ENCODE measurements at places on chromosomes 2 and 18.
A peak's percentile ranks its signal among the peaks of the same experiment; 100 is the strongest.

GRCh38 chr2:8694737-8695136, 12.9 kb downstream of the ID2 start:
- DNase-seq = no peak

DNA sequence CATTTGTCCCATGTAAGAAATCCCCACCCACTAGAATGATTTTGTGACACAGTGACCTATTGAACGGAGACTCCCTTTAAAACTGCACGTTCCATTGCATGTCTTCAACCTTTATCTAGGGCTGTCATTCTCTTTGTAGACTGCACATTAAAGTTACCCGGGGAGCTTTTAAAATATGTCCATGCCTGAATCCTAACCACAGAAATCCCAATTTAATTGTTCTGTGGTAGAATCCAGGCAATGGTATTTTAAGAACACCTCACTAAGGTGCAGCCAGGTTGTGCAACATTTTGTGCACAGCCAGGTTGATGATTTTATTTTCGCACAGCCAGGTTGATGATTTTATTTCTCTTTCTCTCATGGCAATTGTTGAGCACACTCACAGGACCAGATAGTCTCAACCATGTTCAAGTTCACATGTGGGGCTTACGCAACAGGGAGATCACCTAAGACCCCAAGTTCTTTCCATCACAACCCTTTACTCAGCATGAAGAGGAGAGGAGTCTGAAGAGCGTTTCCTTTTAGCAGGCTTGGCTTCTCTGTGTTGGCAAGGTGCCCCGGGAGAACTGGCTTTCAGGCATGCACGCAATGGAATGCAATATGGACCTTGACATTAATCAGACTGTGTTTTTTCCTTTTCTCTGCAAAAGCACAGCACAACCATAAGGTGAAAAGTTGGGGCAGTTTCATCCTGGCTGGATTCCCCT, 467.3 kb upstream of the ETAA1 start:
- peak; percentile 64 for DNase-seq

DNA sequence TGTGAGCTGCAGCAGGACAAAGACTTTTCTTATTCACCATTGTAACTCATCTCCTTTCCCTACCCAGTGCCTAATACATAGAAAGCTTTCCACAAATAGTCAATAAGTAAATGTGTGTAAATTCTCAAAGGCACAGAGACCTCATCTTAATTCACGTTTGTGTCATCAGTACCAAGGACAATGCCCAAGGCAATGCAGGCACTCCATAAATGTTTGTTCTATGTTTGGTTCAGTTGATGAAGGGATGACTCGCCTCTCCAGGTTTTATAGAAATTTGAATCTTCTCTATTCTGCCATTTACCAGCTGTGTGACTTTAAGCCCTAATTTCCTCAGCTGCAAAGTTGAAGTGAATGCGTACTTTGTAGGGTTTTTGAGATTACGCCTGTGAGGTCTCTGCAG, 2.1 kb upstream of the MOGAT1 start:
- DNase-seq = no peak

DNA sequence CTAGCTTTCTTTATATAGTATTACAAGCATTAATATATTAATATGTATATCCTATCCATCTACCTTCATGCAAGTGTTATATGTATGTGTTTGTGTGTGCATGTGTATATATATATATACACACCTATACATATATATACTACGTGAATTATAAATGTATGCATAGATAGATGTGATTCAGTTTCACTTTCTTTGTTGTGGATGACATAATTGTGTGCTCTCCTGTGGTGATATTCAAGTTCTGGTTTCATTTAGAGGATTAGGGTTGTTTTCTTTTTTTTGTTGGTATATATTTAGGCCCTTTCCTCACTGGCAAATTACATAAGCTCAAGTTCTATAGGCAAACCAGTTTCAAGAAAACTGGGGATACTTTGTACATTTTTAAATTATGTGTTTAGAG, 225.7 kb upstream of the FANCL start:
- DNase-seq = no peak

GRCh38 chr2:62576276-62576939, 70.4 kb upstream of the TMEM17 start:
- no peak for DNase-seq

- DNase-seq = no peak
Measured at GRCh38 chr2:180334514-180334913, 327.4 kb upstream of the CWC22 start.

GRCh38 chr2:182680837-182681236, 35.2 kb upstream of the DNAJC10 start:
- DNase-seq = no peak

- DNase-seq = no peak
Measured at GRCh38 chr2:40534528-40534927, 82.6 kb upstream of the SLC8A1 start.

DNA sequence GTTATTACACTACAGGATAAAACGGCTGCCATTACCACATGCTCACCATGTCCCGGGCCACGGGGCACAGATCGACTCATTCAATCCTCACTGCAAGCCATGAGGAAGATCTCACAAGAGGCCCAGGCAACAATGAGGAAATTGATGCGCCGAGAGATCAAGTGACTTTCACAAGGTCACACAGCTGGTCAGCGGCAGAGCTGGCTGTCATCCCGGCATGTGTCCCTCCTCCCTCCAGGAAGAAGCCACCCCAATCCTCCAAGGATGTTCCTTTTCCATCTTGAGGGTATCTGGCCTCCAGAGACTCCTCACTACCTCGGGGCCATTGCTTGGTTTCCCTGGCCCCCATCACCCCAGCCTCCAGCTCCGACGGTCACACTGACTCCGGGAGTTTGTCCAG, 65.3 kb upstream of the GLI2 start:
- DNase-seq = no peak

- no peak for DNase-seq
Measured at GRCh38 chr2:197210430-197210829, 100.2 kb downstream of the ANKRD44 start.

DNA sequence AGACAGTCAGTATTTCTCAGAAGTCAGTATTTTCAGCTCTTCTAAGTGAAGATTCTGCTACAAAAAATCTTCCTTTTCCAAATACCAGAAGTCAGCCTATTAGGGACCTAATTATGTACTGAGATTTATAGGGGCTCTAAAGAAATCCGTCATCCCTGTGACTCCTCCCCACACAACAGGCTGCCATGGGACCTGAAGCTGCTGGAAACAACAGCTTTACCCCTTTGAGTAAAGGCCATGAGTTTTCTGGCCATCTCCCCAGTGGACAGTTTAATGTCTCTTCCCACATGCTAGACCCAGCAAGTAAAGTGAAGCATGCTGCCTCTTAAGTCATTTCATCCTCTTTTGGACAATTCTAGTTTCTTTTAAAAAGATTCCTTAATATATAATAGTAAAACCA, 255.7 kb upstream of the ACVR2A start:
- no peak for DNase-seq

- no peak for DNase-seq
Measured at GRCh38 chr2:225025917-225026571, 16.2 kb downstream of the DOCK10 start.

DNA sequence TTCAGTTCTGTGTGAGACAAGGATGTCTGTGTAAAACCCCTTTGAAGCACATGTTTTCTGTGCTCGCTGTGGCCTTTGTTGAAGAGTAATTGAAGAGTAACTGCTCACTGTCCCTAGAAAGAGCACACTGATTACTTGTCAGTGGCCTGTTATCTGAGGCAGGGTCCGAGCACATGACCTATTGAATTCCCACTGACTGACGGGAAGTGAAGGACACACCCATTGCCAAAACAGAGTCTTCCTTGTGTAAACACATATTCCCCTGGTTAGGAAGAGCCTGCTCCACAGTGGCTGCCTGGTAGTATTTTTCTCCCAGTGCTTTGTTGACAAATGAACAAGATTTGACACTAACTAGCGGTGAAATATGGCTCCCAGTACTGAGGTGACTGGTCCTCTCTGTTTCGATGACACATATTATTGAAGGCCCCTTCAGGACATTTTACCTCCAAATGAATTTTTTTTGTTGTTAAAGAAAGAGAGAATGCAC, 148.5 kb upstream of the GYPC start:
- DNase-seq = no peak

- DNase-seq = no peak
Measured at GRCh38 chr2:177540283-177540682, 147.7 kb downstream of the AGPS start.

- DNase-seq = no peak
Measured at GRCh38 chr2:228658998-228659397, 477.5 kb upstream of the SPHKAP start.

DNA sequence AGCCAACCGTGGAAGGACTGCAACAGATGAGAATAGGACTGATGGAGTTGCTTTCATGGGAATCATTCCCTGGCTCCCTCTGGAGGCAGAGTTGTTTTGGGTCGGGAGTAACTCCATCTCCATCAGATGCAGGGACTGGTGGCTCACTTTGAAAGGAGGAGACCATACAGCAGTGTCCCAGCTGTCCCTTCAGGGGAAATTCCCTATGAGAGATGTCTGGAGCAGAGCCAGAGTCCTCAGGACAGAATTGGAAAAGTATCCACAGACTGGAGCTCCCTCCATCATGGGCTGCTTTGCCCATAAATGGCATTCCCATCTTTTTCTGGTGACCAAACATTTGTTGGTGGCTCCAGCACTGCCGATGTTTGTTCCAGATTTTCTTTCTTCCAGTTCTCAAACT, 144.3 kb downstream of the NCK2 start:
- DNase-seq = no peak

DNA sequence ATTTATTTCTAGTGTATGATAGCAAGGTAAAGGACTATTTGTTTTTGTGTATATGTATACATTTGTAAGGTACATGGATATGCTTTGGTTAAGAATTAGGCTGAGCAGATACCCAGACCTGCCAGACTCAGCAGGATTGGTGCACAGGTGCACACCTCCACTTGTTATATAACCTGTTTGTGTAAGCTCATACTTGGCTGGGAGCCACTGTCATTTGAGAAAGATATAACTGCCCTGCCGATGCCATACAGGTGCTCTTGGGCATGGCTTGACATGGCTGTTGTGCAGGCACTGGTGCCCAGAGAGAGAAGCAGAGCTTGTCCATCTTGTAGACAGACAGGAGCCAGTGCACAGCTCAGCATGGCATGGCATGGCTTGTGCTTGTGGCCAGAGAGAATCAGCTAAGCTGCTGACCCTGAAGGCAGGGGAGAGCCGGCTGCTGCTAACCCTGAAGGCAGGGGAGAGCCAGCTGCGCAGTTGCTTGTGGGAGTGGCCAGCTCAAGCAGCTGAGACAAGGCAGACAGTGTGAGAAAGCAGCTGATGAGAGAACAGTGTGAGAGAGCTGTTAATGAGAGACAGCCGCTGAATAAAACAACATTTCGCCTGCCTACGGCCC, 136.5 kb downstream of the RNF144A start:
- no peak for DNase-seq

GRCh38 chr2:121330921-121331320, 45.9 kb upstream of the TFCP2L1 start:
- no peak for DNase-seq

DNA sequence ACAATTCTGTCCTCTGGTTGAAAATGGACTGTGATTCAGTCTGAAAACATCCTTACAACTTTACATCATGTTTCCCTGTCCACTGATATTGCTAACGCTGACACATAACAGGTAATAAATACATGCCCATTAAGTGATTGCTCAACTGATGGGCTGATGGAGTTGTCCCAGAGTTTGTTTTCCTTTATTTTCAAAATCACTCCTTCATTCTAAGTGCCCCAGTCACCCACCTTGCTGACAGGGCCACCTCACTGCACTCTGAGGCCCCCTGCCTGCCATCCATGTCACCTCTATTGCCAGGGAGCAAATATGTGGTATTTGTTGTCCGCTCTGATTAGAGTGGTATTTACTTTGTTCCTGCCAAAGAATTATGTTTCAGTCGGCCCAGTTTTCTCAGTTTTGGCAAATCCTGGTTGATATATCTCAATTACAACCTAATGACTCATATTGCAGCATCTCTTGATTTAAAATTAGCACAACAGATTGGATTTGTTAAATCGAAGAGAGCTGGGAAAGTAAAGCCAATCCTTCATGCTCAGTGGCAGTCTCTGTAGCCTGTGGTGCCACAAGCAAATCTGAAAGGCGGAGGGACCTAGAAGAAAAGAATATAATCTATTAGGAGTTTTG, 105.1 kb downstream of the RDH14 start:
- no peak for DNase-seq

Data from cerebellum (tissue), 4 donors.